Chondrocyte (in vitro differentiated cells): ENCODE measurements at places on chromosomes 12 and 14. TPM values are rescaled to one million over a fixed set of nuclear protein-coding genes. Genes with fewer than 3 reads are reported as not detected.

DNA sequence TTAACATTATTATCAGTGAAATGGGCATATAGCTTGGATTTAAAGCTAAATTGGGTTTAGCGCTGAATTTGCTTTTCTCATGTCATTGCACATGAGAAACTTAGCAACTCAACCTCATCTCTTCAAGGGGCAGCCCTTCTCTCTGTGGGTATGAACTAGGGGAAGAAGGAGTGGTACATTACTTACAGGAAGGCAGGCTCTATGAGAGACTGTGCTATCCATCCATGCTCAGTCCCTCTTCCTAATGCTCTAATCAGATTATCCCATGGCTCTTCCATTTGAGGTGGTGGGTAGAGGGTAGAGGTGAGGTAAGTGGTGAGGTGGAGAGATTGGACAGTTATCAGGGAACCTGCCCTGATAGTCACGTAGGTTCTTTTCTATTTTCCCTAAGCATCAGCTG lies 343.7 kb upstream of the NOVA1 start:
- DNase-seq = no peak

Gene GPR65
- total RNA-seq = not detected in 3 replicates

GRCh38 chr12:23760495-23760894 lies 189.0 kb downstream of the SOX5 start:
- no peak for DNase-seq

Gene CCDC196
- not detected in 3 replicates for total RNA-seq

GRCh38 chr12:27464220-27464554 lies 17.7 kb downstream of the SMCO2 start:
- DNase-seq = no peak

Gene RILPL1
- 34.6 to 41.6 TPM (median 39.5 TPM) in 3 replicates for total RNA-seq

DNA sequence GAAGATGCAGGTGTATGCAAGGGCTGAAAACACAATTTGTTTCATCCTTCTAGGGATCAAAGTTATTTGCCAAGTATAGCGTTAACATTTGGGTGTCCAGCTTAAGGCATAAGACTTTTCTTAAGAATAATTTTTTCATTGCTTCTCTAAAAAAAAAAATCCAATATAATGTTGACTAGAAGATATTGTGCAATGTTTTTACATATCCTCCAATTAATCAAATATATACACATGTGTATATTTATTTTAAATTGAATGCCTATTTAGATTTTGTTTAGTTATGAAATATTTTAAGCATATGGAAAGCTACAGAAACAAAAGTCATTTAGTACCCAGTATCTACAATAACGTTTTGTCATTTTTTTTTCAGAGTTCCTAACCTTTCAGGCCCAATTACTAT lies 28.5 kb upstream of the KRR1 start:
- DNase-seq = no peak

GRCh38 chr12:128798571-128799341 lies 25.0 kb downstream of the SLC15A4 start:
- peak; percentile 70 for DNase-seq

- DNase-seq = no peak
These were observed 7.3 kb downstream of the C2CD5 start for GRCh38 chr12:22536971-22537544.

Gene CIROP
- total RNA-seq = not detected in 3 replicates

DNA sequence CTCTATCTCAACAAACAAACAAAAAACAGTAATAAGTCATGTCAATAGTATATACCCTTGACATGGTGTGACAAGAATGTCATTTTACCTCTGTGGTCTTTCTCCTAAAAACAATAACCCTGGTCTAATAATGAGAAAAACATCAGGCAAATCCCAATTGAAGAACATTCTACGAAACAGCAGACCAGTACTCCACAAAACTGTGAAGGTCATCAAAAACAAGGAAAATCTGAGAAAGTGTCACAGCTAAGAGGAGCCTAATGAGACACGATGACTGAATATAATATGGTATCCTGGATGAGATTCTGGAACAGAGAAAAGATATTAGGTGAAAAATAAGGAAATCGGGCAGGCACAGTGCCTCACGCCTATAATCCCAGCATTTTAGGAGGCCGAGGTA lies 5.6 kb upstream of the COCH start:
- no peak for DNase-seq

DNA sequence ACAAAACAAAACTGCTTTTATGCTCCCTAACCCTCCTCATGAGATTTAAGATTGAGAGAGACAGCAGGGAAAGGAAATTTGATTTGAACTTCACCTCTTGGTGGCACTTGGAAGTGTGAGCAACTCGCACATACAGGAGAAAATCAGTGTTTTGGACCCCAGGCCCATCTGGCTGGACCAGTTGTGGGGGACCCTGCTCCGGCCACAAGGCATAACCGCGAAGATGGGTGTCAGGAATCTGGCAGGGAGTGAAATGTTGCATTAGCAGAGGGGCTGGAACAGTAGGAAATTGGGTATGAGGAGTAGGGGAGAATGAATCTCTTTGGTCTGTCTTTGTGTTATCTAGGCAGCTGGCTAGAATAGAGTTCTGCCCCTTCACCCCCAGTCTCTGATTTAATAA lies 1.2 kb downstream of the CIROP start:
- DNase-seq = no peak

- no peak for DNase-seq
These were observed 1.2 kb downstream of the NCKAP5L start for GRCh38 chr12:49827051-49827400.

DNA sequence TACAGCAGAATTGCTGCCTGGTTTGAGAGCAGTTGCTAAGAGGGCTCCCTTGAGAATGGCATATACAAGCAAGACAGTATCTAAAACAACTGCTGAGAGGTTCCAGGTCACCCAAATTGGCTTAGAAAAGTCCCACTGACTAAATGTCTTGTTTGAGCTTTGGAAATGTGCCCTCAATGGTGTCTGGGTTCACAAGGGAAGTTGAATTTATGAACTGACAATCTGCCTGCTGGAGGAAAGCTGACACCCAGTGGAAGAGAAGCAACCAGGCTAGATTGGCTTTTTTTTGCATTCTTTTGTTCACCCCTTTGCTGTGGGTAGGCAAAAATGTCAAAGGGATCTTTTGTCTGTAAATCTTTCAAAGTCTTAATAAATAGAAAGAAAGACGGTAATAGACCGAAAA lies 44.6 kb upstream of the NPFF start:
- DNase-seq = no peak

DNA sequence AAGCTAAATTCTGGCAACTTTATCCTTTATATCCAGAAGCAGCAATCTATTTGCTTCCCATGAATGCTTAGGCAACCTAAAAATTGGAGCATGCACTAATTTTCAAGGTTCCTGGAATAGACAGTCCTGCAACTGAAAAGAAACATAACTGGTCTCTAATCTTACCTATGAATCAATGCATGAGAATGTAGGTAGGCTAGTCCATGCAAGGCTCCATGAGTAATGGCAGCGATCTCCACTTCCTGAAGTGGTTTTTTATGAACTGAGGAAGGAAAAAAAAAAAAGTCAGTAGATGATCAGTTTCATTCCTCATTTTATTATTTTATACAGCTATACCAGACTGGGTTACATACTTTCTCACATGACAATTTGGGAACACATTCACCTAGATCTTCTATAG lies 102.0 kb downstream of the PEBP1 start:
- DNase-seq = no peak
